Astrocyte of the cerebellum (primary cell): ENCODE measurements at places on chromosomes 5 and 9.
A peak's percentile ranks its signal among the peaks of the same experiment; 100 is the strongest.

DNA sequence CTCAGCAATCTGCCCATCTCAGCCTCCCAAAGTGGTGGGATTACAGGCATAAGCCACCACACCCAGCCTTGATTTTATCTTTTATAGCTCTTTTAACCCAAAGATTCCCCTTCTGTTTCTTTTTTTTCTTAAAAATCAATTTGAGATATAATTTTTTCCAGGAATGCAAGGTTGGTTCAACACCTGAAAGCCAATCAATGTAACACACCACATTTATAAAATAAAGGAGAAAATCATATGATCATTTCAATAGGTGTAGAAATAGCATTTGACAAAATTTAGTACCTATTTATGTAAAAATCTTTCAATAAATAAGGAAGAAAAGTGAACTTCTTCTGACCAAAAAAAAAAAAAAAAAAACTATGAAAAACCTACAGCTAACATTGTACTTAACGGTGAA, 3.7 kb upstream of the ASS1 start:
- DNase-seq: no peak

- DNase-seq: peak; percentile 89
Observed at GRCh38 chr5:133245191-133246052, 193.6 kb downstream of the HSPA4 start.

GRCh38 chr5:172877466-172878260, 43.6 kb downstream of the ERGIC1 start:
- no peak for DNase-seq

- DNase-seq: no peak
Observed at GRCh38 chr5:152262667-152263066, 142.4 kb downstream of the NMUR2 start.

DNA sequence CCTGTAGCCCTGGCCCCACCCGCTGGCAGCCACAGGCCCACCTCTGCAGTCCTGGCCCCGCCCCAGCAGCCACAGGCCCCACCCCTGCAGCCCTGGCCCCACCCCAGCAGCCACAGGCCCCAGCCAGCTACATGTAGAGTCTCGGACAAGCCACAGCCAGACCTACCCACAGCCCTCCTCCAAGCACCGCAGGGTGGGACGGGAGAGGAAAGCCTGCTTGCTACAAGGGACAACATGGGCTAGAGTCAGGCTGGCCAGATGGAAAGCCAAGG, 49.5 kb upstream of the SARDH start:
- DNase-seq: no peak

DNA sequence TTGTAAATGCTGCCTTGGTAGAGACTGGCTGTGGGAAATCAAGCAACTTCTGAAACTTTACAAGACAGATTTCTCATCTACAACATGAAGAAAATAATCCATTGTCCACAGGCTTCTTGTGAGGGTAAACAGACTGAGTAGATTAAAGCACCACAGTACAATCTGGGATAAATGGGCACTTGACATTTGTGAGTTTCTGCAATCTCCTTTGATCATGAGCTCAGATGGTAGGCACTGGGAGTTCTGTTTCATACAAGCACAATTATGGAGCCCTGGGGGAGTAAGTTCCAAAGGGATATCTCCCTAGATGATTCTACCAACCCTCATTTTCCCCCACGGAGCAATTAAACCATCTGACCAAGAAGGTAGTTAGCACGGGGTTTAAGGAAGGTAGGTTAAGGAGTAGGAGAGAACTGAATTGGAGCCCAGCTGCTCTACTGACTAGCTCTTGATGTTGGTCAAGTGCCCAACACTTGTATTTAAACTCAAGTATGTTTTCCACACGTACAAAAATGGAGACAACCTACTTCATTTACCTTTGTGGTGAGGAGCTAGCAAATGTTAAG, 479.5 kb upstream of the TNC start:
- DNase-seq: no peak

GRCh38 chr5:28903643-28904042, 1865.3 kb upstream of the CDH9 start:
- DNase-seq: no peak

- DNase-seq: no peak
Observed at GRCh38 chr9:38039090-38039906, 29.7 kb downstream of the SHB start.

DNA sequence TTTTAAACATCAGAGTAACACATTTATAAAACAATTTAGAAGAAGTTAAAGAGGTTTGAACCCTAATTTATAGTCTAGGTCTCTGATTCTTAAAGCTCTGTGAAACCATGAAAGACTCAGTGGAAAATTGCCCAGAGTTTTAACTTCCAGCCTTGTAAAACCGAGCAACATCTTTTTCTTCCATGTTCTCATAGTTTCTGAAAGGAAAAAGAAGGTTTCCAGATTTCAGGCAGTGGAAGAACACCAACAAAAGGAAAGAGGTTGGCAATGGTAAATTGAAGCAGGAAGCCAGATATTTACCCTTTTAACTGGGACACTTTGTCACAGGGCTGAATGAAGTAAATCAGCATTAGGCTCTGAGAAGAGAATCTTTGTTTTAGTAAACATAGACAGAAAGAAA, 1999.3 kb downstream of the MAT2B start:
- no peak for DNase-seq

DNA sequence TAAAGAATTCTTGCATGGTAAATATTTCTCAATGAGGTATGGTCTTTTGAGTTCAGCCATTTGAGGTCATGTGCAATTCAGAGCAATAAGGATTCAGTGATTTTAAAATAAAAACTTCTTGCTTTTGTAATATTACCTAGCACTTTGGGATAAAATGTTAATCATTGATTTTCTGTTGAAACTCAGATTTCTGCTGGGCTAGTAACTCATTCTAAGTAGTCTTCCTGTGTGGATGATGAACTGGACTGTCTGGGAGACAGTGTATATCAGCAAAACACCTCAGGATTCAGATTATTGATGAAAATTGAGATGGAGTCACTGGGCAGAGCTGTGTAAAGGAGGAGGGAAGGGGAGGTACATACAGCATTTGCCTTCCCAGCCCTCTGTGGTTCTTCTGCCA, 10.8 kb upstream of the PSAT1 start:
- DNase-seq: no peak

GRCh38 chr9:128719919-128720605, 3.9 kb downstream of the ZDHHC12 start:
- DNase-seq: no peak

- no peak for DNase-seq
Observed at GRCh38 chr9:120221844-120222243, 358.1 kb downstream of the CDK5RAP2 start.

DNA sequence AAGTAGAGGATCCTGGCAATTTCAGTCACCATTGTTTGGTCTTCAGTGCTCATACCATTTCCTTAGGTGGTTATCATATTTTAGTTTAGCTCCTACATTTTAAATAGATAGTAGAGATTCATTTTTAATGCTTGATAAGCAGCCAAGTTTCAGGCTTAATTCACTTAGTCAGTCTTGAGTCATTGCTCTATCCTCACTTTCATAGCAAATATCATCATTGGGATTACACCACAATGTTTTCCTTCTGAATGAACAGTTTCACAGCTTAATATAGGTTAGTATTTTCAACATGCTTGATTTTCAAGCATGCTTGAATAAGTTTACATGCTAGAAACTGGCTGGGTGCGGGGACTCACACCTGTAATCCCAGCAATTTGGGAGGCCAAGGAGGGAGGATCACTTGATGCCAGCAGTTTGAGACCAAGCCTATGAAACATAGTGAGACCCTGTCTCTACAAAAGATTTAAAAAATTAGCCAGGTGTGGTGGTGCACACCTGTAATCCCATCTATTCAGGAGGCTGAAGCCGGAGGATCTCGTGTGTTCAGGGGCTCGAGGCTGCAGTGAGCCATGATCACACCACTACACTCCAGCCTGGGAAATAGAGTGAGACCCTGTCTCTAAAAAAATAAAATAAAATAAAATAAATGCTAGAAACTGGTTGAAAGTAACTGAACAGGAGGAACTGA, 339.9 kb downstream of the ADGRV1 start:
- DNase-seq: no peak

DNA sequence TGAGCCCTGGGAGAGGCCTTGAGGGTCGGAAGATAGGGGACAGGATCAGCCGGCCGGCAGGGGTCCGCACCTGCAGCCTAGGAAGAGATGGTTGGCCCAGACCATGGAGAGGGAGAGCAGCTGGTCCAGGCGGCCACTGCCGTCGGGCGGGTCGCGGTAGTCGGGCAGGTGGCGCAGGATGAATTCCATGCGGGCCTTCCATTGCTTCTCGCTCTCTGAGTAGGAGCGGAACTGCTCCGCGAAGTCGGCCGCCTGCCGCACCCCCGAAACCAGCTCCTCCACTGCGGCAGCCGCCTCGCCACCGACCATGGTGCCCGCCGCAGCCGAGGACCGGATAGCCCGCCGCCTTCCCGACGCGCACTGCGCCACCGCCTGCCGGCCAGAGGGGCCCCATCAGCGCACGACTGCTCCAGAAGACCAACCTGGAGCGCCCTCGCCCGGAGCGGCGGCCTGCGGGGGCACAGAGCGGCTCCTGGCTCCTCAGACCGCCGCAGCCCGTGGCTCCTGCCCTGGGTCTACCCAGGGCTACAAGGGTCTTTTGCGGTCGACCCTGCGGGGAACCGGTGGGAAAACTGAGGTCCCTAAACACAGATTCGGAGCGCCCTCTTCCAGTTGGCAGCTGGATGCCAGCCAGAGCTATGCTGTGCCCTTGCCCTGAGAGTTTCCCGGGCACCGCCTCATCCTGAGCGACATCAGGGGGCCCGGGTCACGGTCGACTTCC, at the start of gene CDKN2AIPNL:
CDKN2AIPNL (minus strand) TSS at position 336 of the 721 bp plus-strand sequence; CDS start at position 309, 27 bp downstream.
- DNase-seq: peak; percentile 60

- DNase-seq: no peak
Observed at GRCh38 chr5:175576591-175576990, 81.3 kb upstream of the HRH2 start.

DNA sequence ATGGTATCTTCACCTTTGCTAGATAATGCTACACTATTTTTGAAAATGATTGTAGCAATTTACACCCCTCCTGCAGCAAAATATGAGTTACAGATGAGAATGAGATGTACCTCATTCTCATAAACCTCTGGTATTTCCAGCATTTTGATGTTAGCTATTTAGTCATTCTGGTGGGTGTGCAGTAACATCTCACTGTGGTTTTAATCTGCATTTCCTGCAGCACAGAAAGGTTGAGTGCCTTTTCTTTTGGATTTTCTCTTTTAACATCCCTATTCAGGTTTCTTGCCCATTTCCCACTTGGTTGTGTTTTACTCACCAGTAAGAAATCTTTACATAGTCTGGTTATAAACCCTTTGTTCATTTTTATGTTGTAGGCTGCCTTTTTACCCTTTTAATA, 206.2 kb downstream of the NR3C1 start:
- DNase-seq: no peak

- DNase-seq: no peak
Observed at GRCh38 chr5:135632798-135633197, 54.0 kb upstream of the CXCL14 start.

DNA sequence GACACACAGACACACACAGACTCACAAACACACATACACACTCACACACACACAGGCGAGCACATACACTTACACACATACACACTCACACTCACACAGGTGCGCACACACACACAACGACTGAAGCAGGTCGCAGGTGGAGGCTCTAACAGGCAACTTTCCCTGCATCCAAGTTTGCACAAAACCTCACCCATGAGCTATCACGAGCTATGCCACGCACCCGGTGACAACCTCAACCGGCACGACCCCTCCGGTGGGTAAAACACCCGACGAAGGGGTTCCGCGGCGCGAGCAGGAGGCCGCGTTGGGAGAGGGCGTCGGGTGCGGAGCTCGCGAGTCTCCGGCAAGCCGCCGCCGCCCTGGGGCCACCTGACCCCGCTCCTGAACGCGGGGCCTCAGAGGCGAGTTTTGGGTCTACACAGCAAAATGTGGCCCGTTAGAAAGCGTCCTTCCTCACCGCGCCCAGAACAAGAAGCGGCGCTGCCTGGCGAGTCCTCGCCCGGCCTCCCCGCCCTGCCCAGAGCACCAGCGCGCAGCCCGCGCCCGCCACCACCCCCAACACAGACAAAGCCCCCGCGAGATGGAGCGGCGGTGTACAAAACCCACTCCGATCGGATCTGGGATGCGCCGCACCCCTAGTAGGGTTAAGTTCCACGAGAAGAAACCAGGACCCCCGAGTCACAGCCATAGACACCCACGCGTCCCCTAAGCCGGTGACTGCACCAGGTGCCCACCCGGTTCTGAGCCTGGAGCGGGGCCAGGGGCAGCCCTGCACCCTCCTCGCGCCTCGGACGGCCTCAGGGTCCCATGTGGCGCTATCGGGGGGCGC, 665 bp downstream of the SLC6A3 start:
- no peak for DNase-seq

DNA sequence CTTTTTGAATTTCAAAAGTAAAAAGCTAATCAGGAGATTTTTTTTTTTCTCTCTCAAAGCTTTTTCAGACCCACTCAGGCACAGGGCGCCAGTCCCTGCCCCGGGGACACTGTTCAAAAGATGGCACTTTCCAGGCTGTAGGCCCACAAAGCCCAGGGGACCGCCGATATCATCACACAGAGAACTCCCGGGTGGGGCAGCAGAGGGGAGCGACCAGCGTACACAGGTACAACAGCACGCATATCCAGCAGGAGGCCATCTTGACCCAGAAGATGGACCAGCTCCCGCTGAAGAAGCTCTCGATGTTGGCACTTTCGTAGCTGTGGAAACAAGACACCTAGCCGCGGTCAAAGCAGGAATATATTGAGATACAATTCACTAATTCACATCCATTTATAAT, 108.3 kb downstream of the THBS4 start:
- DNase-seq: no peak

DNA sequence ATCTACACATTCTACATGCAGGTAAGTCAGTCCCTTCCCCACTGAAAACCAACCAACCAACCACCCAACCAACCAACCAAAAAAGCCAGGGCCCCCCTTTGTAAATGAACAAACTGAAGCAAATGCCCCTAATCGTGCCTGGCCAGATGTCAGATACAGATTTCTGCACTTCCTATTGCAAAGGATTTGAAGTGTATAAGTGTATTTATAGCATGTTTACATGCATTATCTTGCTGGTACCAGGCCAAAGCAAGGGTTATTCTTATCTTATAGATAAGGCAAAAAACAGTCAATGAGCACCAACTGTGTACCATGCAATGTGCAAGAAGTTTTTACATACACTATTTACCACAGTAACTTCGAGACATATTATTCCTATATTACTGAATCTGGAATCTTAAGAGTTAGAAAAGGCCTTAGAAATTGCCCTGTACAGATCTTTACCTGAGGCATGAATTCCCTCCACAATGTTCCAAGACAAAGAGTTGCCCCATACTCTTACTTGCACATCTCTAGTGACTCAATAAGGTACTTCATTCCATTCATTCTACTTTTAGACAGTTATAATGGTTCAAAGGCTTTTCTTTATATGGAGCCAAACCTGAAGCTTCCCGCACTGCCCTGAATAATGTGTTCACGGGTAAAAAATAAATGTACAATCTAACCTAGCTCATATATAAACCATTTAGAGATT, 51.7 kb upstream of the NR5A1 start:
- DNase-seq: no peak
